ENCODE measurements at places on chromosomes 5 and 9. TPM values are rescaled to one million over a fixed set of nuclear protein-coding genes. Genes with fewer than 3 reads are reported as not detected.

Gene ADGRD2
- not detected for total RNA-seq

Gene SGCD
- total RNA-seq = 0.83 TPM

Gene TSSK1B
- total RNA-seq = not detected

Gene ACTBL2
- total RNA-seq = not detected
